NCI-H1694 treated with DMSO at 0.1 percent for 48 hours (cell line): ENCODE measurements at places on chromosomes 2 and 18.

- DNase-seq, result peak; percentile 82
Measured at GRCh38 chr2:137644731-137645130, 319.5 kb upstream of the HNMT start.

DNA sequence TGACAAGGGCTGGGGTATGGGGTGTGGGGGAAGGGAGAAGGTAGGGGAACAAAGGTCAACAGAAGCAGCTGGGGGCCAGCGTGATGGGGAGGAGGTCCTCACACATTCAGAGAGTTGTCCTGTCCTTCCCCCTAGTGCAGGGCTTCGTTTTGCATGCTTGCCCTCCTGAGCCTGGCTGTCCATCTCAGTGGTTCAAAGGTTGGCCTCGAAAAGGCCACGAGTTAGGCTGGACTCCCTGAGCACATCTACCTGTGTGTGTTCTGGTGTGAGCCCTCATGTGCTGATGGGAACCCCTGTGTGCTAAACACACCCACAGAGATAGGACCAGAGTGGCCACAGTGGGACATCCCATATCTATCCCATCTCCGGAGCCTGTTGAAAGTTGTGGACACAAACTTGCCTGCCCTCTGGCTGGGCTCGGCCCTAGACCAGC is 51.9 kb downstream of the EPAS1 start:
- no peak for DNase-seq

- DNase-seq, result no peak
Measured at GRCh38 chr2:105490204-105490603, 91.4 kb upstream of the FHL2 start.

- DNase-seq, result no peak
Measured at GRCh38 chr2:65397122-65397521, 35.3 kb downstream of the SPRED2 start.

GRCh38 chr18:58813561-58814225 is 51.0 kb upstream of the ZNF532 start:
- no peak for DNase-seq

DNA sequence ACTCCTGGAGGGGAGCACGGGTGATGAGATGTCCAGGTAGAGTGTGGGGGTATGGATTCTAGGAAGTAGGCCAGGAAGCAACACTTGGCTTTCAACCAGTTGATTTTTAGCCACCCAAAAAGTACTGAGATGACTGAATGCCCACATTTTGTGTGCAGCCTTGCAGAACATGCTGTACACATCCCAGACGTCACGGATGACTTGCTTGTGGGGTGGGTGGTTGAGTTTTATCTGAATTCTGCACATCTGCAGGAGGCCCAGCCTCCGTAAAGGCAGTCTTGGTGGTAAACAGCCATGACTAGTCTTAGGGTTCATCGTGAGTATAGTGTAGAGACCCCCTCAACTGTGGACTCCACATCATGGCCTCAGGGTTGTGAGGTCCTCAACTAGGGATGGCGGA is 53.3 kb upstream of the CCDC195 start:
- no peak for DNase-seq

DNA sequence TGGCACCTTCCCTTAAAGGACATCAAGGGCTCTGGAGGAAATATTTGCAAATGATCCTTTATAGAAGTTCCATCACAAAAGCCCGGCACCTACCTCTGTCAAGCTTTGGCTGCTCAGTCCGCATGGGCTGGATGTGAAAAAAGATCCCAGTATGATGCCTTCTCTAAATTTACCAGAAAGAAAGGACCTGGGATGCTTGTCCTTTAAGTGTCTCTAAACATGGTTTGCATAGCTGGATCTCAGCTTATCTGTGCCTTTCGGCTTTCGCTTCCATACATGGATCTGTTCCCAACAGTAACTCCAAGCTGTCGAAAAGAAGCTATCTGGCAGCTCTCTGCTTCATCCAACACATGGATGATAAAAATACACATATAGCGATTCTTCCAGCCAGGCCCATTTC is 60.4 kb upstream of the SLC8A1 start:
- DNase-seq, result no peak

- no peak for DNase-seq
Measured at GRCh38 chr2:95328358-95329125, 31.4 kb downstream of the KCNIP3 start.

DNA sequence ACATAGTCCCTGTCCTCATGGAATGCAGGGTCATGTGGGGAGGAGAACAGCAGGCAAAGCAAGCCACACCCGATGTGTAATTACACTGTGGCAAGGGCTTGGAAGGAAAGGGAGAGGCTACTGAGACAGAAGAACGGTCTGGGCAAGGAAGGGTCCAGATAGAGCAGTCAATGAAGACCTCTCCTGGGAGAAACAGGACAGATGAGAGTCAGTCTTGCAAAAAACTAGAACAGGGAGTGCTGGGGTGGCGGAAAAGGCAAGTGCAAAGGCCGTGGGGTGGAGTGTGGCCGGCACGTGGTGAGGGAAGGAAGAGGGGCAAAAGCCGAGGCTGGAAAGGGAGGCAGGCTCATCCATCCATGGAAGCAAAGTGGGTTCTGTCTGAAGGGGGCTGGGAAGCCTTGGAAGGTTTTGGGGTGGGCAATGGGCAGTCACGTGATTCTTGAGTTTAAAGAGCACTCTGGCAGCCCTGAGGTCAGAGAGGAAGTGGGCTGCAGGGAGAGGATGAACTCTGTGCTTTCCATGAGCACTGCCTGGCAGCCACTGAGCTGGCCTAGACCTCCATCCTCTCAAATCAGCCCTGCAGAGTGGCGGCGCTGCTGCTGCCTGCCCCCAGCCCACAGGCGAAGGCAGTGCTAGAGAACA is 182.2 kb downstream of the INHBB start:
- no peak for DNase-seq

DNA sequence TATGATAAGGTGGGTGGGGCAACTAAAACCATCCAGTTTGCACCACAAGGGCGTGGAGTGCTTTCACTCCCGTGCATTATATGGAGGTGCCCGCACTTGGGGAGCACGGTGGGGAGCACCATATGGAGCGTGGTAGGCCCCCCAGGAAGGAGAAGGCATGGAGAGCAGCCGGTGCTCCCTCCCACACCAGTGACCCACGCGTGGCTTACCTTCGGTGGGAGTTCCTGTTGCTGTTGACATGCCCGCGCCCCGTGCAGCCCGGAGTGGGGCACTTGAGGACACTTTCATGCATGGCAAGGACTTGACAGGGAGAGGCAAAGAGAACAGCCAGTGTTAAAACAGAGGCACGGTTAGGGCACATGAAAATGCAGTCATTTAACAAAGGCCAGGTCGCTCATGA is 167.5 kb upstream of the PXDN start:
- no peak for DNase-seq

GRCh38 chr2:17104454-17104853 is 413.8 kb downstream of the RAD51AP2 start:
- DNase-seq, result no peak

- no peak for DNase-seq
Measured at GRCh38 chr2:193561054-193561453, 1366.3 kb upstream of the TMEFF2 start.

DNA sequence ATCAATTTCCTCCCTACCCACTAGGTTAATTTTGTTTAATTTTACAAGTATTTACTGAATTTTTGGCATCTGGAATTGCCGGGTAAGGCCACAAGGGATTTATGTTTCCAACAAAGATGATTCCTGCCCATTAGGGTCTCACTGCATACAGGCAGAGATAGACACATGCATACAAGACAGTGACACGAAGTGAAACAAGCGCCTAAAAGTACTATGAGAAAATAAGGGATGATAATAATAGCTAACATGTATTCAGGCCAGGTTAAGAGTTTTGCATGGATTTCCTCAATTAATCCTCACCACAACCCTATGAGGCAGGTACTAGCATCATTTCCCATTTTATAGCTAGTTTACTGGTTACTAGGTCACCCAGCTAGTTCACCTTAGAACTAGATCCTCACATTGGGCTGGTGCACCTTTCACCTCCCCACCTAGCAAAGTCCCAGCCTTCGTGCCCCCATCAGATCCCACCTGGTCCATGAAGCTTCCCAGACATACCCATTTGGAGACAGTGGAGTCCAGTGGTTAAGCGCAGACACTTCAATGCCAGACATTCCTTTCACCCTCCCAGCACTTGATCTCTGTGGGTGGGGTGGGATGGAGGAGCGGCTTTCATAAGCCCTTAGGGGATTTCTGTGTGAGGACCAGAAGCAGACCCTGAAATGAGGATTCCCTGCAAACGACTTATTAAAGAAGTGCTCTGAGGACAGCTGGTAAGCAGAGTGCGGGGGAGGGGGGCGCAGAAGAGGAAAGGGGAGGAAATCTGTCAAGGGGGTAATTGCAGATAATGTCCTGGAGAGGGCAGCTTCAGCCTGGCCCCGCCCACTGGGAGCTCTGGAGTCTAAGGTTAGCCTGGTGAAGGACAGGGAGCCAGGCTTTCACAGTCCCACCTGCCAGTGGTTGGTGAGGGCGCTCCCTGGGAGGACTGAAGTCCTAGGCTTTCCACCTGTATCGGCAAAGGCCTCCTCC is 5.8 kb upstream of the DGUOK start:
- DNase-seq, result no peak

GRCh38 chr2:163711258-163711657 is 24.6 kb downstream of the FIGN start:
- no peak for DNase-seq

GRCh38 chr18:63427558-63427957 is 5.3 kb upstream of the VPS4B start:
- DNase-seq, result no peak
